ENCODE measurements at places on chromosomes 16 and 17.

DNA sequence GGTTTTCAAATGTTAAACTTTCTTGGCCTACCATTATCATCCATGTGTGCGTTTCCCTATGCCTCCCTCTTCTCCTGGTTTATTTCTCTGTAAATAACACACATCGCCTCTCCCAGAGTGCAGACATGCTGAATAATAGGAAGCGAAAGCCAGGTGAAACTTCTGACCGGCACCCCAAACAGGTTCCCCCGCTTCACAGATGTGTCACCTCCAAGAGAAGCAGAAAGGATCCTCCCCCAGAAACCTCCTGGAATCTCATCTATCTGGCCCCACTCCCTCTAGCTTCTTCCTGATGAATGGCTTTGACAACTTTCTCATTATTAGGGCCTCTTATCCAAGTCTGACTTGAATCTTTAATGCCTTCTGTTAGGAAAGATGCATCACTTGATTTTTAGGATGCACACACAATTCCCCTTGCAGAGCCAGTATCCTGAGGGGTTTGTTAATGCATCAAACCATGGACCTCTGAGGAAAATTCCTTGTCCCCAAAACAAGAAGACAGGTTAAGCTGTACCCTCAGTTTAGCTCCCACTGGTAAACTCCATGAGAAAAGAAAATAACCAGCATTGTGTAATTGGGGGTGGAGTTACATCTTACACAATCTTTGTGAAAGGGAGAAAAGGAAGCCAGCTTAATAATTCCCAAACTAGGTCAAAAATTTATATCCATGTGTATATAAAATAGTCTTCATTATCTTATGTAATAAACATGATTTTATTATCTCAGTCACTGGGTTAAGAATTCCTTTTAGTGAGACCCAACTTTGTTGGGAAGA, 20.1 kb upstream of the HYDIN start:
- no peak for DNase-seq

DNA sequence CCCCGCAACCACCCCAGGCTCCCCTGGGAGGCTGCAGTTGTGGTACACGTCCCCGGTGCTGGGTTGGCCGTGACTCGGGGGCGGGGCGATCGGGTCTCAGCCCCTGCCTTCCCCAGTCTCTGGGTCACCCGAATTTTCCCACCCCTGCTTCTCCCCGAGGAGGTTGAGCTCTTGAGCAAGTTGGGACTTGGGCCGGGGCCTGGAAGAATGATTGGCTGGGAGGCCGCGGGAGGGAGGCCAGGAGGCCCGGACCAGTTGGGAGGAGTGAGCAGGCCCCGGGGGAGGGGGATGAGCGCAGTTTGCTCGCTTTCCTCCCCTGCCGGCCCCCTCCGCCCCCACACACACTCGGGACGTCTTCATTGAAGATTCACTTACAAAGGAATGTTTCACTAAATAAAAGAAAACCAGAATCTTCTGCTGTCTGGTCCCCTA, 4.5 kb upstream of the HEXIM1 start:
- DNase-seq = peak; percentile 90

DNA sequence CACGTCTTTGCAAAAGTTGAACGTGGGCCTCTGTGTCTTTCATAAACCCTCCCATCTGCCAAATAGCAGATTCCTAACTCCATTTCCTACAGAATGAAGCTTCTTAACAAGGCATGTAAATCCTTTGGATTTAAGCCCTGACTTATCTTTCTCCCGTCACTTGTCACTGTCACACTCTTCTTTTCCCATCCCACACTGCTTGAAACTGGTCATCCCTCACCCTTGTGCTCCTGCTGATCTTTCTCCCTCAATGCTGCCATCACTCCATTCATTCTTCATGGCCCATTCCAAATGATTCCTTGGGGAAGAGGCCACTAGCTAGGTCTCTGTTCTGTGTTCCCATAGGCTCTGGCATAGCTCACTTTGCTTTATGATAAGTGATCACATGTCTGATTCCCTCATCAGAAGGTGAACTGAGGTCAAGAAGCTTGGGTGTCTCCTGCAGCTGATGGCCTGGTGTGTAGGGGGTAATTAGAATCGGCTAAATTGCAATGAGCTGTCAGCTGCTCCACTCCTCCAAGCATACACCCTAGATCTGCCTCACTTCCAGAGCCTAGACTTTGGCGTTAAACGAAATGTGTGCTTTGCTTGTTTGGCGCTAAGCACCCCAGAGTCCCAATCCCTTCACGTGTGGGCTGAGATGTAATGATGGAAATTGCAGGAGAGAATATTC, 61.7 kb downstream of the PECAM1 start:
- DNase-seq = no peak

GRCh38 chr17:82429824-82430223, 11.4 kb upstream of the OGFOD3 start:
- DNase-seq = no peak

DNA sequence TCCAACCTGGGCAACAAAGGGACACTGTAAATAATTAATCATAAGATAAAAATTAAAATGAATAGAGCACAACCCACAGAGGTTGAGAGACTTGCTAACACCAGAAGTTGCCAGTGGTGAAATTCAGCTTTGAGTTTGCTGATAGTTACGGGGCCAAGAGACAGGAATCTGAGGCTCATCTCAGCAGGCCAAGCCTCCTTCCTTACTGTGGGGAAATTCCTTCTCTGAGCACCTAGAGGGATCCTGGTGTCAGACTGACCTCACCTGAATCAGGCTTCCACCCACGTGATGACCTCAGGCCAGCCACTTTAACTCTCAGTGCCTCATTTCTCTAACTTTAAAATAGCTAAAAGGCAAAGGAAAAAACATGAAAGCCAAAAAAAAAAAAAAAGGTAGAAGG, 4.7 kb downstream of the ABAT start:
- DNase-seq = no peak

DNA sequence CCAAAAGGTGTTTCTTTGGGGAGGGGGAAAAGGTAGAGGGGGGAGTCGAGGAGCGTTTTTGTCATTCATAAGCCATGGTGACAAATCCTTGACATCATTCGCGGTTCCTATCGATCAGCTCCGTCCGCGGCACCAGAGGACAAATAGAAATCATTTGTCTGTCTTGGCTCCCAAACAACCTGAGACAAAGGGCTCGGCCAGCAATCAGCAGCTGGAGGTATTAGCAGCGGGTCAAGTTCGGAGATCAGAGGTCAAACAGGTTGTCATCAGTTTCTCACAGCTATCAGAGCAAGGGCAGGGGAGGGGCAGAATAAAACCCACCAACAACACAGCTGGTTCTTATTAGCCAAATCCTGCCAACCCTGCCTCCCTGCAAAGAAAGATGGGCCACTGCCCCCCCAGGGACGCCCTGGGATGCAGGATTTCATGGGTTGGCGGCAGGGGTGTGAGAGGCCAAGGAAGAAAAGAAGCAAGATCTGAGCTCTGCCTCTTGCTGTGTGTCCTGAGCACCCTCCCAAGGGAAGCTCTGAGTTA, 145.3 kb upstream of the LHX1 start:
- DNase-seq = no peak

GRCh38 chr17:78859051-78859450, 18.4 kb upstream of the USP36 start:
- DNase-seq = no peak

- peak; percentile 73 for DNase-seq
These were observed 75.8 kb downstream of the MRC2 start for GRCh38 chr17:62703261-62703775.

DNA sequence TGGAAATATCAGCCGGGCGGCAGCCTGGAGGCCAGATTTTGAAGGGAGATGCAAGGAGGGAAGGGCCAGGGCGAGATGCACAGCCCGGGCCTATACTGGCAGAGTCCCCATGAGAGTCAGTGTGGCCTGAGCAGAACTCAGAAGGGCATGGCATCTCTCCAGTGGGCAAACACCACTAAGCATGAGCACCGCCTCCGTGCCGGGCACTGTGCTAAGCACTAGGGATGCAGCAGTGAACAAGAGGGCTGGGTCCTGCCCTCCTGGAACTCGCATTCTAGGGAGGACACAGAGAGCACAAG, 33.5 kb downstream of the TK2 start:
- no peak for DNase-seq

GRCh38 chr17:81385320-81386111, 9.7 kb upstream of the BAHCC1 start:
- no peak for DNase-seq

DNA sequence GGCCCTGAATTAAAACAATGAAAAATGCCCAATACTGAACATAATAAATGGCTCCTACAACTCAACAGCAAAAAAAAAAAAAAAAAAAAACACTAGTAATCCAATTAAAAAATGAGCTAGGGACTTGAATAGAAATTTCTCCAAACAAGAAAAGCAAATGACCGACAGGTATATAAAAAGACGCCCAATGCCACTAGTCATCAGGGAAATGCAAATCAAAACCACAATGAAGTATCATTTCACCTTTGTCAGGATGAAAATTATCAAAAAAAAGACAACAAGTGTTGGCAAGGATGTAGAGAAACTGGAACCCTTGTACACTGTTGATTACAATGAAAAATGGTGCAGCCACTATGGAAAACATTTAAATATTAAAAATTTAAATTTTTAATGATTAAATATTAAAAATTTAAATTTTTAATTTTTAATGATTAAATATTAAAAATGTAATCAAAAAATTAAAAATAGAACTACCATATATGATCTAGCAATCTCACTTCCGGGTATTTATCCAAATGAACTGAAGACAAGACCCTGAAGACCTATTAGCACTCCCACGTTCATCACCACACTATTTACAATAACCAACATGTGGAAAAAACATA, 28.1 kb downstream of the BBS2 start:
- no peak for DNase-seq

- DNase-seq = no peak
These were observed 49.0 kb downstream of the CACNG1 start for GRCh38 chr17:67093348-67093747.

GRCh38 chr17:63434951-63435571, 11.0 kb downstream of the CYB561 start:
- DNase-seq = peak; percentile 44

DNA sequence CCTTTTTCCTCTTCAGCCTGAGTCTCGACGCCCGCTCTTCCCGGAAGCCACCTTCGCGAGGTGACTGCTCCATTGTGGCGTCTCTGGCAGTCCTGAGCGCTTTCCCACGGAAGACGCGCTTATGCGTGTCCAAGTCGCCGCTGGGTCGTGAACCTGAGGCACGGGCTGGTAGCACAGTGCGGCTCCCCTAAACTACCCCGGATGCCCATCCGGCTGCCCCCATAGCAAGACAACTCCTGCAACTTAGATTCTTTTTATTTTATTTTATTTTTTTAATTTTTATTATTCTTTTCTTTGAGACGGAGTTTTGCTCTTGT, 2.1 kb upstream of the ESRP2 start:
- DNase-seq = no peak

- no peak for DNase-seq
These were observed 147.7 kb downstream of the SKAP1 start for GRCh38 chr17:48282303-48282702.

- no peak for DNase-seq
These were observed 643.2 kb downstream of the WWOX start for GRCh38 chr16:78742501-78743283.

- DNase-seq = no peak
These were observed 73.6 kb downstream of the METRNL start for GRCh38 chr17:83152745-83153611.

DNA sequence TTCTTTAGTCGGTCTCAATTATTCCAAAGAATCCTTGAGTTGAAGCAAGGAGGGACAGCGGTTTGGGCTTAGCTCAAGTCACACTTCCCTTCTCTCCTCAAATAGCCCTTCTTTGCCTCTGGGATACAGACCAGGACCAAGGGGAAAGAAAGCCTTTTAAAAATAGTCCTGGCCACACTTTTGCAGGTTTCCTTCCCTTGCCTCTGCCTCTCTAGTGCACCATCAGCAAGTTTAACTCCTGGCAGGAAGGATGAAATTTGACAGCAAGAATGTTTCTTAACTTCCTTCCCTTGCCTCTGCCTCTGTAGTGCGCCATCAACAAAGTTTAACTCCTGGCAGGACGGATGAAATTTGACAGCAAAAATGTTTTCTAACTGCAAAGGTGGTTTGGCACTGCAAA, 7.2 kb upstream of the G6PC1 start:
- no peak for DNase-seq

DNA sequence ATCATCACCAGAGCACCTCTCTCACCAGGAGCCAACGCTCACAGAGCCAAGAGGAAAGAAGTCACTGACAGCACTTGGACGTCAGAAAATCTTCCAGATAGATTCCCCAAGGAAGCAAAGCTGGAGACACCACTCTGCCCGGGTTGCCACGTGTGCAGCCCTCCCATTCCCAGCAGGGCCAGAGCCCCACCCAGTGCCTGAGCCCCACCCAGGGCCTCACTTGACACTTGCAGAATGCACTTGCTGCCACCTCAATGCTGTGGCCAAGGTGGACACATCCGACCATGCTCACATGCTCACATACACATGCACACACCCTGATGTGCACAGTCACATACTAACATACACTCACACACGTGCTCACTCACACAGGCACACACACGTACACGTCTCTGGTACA, 240.7 kb downstream of the RBFOX3 start:
- no peak for DNase-seq

DNA sequence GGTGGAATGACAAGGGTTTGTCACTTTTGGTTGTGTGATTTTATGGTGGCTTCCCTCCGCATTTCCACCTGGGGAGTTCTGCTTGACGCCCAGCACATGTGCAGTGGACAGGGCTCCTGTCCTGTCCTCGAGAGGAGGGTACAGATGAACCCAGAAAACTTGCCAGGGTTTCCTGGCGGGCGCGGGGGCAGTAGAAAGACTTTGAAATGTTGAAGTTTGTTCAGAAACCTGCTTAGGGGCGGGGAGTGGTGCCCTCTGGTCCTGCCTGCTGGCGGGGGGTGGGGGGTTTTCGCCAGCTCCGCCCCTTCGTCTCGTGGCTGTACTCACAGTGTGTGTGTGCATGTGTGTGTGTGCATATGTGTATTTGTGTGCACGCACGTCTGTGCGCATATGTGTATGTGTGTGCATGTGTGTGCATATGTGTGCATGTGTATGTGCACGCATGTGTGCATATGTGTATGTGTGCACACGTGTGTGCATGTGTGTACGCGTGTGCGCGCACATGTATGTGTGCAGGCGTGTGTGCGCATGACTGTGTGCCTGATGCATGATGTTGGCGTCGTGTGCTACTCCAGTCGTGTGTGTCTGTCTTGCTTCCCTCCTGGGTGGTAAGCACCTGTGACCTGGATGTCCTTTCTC, 6.8 kb downstream of the FN3KRP start:
- DNase-seq = no peak

GRCh38 chr16:49928176-49929041, 72.5 kb upstream of the ZNF423 start:
- DNase-seq = no peak

DNA sequence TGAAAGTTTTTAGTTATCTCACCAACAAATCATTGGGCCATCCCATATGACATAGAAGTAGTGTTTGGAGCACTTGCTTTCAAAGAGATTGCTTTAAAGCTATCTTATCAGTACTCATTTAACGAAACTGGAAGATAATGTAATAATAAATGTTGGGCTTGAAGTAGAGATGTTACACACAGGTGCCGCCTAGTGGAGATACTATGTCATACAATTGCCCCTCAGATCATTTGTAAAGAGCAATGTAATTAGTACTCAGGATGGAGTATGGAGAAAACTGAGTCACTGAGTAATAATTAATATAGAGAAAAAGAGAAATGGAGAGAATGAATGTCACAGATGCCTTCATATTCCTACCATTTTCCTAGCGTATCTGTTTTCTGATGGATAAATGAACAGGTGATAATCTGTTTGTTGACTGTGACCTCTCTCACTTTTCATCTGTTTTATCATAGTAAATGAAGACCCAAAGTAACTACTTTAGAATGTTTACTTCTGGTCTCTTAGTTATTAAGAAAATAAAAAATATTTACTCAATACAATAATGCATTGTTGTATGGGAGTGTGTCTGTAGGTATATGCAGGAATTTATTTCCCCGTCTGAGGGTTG, 80.4 kb downstream of the EFCAB5 start:
- DNase-seq = peak; percentile 39

- no peak for DNase-seq
These were observed 16.6 kb downstream of the LITAFD start for GRCh38 chr16:8898660-8899318.
